ENCODE measurements at places on chromosomes 4 and X.

DNA sequence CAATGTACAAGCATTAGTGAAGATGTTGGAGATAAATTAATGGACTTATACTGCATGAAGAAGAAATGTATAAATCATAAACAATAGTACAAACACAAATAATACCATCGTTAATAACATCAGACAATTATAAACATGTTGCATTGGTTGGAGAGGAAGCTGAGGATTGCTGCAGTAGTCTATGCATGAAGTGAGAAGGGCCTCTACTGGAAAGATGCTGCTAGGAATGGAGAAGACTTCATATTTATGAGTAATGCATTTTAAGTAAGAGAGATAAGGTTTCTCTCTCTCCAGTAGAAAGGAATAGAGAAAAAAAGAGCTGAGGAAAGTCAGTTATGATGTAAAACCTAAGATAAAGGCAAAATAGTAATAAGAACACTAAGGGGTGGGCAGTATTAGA, 247.8 kb downstream of the GRID2 start:
- no peak for DNase-seq

DNA sequence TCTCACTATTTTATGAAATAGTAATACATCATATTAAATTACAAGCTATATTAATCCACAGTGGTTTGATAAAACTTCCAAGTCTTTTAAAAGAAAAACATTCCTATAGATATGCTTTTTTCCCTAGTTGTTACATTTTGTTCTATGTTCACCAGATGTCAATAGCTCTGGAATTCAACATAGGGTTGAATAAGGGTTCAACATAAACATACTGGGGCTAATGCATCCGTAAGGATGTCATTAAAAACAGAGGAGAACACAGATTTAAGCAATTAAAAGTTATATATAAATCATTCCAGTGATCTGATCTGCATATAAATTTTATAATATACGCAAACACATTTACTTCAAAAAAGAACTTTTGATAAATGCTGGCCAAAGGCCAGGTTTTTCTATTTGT, 32.5 kb downstream of the SULT1B1 start:
- no peak for DNase-seq

GRCh38 chr4:163611784-163612445, 117.4 kb downstream of the TMA16 start:
- no peak for DNase-seq

DNA sequence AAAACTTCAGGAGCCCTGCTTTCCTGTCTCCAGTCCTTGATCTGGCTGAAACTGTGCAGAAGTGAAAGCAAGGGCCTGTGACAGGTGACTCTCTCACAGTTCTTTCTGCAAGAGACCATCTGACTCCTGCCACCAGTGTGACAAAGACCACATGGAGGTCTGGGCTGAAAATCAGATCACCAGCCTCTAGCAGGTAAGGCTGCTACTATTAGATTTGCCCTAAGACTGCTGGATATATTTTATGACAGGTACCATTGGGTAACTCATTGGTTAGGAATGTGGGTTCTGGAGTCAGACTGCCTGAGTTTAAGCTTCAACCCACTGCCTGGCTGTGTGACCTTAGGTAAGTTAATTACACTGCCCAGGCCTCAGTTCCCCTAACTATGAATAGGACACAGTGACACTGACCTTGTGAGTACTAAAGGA, 163.3 kb upstream of the SLC7A11 start:
- no peak for DNase-seq

GRCh38 chr4:119299260-119299671, 22.7 kb downstream of the FABP2 start:
- DNase-seq: no peak

DNA sequence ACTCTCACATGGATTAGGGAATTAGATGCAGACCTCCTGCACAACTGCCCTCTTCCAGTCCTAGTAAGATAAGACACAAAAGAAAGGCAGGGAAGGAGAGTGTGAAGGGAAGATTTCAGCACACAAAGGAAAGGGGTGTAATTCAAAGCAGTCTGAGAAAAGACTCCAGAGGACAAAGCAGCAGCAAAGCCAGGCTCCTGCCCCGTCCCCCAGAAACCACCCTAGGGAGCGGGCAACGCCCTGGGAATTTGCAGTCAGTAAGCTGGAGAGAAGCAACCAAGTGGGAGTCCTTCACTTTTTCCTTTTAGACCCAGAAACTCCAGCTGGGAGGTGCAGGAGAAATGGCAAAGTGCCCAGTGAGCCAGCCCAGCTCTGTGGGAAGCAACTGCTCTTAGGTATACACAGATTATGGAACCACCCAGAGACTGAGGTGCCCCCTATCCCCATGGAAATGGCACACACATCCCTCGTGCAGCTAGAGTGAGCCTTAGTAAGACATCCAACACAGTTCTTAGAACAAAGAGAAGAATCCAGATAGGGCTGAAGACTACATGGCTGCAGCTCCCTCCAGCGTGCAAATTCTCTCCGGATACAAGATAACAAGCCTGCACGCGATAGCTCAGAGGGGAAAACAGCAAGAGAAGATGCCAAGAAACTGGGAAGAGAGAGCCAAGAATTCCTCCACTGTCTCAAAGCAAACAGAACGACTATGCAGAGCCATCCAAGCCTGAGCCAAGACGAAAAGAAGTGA, 26.5 kb upstream of the IRAK1 start:
- DNase-seq: no peak

GRCh38 chr4:142447009-142447408, 399.1 kb downstream of the INPP4B start:
- no peak for DNase-seq

GRCh38 chrX:614136-614535, 16.5 kb upstream of the SHOX start:
- no peak for DNase-seq

DNA sequence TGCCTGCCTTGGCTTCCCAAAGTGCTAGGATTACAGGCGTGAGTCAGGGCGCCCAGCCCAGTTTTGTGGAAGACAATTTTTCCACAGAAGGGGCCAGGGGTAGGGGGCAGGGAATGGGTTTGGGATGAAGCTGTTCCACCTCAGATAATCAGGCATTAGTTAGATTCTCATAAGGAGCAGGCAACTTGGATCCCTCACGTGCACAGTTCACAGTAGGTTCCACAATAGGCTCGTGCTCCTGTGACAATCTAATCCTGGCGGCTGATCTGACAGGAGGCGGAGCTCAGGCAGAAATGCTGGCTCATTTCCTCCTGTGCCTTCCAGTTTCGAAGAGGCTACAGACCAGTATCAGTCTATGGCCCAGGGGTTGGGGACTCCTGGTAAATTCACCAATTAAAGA, 491.6 kb upstream of the AADAT start:
- no peak for DNase-seq

DNA sequence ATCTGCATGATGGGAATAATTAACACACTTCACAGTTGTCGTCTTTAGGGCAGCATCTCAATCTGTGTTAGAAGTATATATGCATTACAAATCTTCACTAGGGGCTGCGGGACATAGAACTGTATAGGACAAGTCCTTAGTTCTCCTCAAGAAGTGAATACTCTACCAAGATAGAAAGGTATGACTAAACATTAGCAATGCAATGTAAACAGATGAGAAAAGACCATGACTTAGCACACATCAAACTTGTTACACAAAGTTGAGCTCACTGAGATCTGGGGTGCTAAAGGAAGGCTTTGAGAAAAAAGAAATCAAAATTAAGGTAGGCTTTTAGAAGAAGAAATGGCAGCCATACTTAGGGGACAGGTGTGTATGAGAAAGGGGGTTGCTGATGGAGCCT, 182.1 kb upstream of the MAP3K15 start:
- DNase-seq: no peak

- no peak for DNase-seq
Observed at GRCh38 chr4:180437601-180438000, 1805.6 kb upstream of the TENM3 start.

DNA sequence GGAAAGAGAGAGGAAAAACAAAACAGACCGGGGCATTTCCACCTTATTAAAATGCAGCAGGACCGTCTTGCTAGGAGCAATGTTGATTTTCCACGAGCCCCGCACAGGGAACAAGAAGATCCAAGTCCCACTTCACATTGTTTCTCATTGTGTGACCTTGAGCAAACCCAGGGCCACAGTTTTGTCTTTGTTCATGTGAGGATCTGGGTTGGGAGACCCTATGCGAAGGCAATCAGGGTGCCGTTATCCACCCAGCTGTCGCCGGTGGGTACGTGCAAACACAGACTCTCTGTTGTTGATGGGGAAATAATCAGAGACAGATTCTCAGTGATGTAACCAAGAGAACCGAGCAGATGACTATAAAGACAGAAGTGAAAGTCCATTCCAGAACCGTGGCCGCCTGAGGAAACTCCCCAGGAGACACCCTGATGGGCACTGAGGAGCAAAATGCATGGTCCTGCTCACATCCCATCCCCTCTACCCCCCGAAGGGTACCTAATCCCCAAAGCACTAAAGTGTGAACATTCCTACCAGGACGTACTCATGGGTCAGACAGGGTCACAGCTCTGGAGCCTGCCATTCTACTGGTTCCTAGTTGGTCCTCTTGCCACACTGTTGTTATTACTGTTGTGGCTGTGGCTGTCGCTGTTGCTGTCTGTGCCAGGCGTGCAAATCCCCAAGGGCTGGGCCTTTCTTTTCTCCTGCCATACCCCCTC, 102.7 kb upstream of the RBPJ start:
- DNase-seq: no peak

- DNase-seq: no peak
Observed at GRCh38 chr4:100588076-100588475, 70.3 kb upstream of the EMCN start.

DNA sequence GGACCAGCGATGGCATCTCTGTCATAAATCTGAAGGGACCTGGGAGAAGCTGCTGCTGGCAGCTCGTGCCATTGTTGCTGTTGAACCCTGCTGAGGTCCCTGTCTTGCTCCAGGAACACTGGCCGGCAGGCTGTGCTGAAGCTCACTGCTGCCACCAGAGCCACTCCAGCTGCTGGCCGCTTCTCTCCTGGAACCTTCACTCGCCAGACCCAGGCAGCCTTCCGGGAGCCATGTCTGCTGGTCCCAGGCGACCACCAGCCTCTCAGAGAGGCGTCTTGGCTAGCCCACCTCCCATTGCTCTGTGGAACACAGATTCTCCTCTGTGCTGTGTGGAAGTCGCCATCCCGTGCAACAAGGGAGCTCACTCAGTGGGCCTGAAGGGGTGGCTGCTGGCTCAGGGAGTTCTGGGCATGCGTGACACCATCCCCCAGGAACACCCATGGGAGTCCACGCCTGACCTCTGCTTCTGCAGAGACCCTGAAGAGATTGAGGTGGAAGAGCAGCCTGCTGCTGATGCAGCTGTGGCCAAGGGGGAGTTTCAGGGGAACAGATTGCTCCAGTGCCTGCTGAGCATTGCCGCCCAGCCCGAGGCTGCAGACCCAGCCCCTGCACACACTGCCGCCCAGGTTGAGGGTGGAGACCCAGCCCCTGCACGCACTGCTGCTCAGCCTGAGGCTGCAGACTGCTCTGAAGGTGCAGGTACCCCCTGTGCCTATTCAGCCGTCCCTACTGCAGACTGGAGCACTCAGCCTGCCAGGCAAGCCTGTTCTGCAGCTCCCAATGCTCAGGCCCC, 33.1 kb upstream of the CYP4V2 start:
- no peak for DNase-seq

DNA sequence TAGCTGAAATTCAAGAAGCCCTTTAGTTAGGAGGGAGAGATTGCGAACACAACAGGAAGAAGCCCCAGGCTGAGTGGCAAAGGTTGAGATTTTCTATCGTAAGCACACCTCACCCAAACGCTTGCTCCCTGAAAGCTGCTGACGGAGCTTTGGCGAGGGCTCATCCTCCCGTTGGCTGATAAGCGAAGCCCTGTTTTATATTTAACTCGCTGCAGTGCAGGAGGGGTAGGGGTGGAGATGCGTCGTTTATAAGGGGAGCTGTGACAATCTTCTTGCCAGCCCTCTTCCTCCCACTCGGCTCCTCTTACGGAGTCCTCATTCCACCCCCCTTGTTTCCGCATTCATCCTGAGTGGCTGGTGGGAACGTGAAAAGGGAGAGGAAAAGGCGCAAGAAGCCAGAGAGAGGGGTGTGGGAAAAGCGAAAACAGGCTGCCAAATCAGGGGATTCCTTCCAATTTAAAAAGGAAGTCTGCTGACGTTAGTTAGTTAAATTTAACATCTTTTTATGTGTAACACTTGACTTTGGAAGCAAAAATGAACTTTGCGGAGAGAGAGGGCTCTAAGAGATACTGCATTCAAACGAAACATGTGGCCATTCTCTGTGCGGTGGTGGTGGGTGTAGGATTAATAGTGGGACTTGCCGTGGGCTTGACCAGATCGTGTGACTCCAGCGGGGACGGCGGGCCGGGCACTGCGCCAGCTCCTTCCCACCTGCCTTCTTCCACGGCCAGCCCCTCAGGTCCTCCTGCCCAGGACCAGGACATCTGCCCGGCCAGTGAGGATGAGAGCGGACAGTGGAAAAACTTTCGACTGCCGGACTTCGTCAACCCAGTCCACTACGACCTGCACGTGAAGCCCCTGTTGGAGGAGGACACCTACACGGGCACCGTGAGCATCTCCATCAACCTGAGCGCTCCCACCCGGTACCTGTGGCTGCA, at the start of gene ENPEP:
Gene ENPEP, plus strand, starts transcription at position 275 of the 938 bp plus-strand sequence. Its CDS starts 260 bp downstream, at position 535.
- no peak for DNase-seq

DNA sequence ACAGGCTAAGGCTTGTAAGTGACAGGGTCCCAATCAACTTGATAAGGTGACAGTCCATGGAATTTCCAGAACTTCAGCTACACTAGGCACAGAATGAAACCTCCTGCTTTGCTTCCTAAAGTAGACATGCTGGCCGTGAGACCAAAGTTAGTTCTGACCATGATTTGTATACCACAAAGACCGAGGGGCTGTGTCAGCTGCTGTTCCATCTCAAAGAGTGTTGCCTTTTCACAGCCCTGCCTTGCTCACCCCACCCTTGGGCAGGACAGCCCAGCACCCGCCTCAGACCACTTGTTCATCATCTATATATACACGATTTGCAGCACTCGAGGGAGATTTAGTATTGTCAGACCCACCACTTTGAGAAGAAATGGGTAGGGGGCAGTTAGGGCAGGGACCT, 5.3 kb downstream of the IDS start:
- DNase-seq: no peak

GRCh38 chr4:6469144-6469543, 3.3 kb downstream of the PPP2R2C start:
- DNase-seq: no peak

DNA sequence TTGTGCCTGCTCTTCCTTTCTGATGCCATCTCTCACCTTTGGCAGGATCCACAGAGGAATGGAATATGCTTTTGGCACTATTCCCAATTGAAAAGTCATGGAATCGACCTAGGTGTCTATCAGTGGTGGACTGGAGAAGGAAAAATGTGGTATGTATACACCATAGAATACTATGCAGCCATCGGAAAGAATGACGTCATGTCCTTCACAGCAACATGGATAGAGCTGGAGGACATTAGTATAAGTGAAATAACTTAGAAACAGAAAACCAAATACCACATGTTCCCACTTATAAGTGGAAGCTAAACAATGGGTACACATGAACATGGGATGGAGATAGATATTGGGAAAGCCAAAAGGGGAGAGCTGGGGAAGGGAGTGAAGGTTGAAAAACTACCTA, 58.3 kb upstream of the SMIM31 start:
- no peak for DNase-seq

DNA sequence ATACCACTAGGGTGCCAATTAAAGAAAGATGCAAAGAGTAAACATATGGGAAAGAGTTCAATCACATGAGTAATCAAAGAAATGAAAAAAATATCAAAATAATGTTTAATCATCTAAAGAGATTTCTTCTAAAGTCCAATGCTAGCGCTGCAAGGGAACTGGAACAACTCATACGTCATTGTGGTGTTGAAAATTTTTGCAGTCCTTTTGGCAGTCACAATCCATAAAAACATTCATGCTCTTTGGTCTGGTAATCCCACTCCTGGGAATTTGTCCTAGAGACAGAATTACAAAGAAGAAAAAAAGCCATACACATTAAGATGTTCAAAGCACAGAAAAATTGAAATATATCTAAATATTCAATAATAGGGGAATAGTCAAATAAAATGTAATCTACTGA, 4.6 kb downstream of the P2RY4 start:
- DNase-seq: no peak

Measured in liver (tissue), 10 donors.